AG08396 (cell line): ENCODE measurements at places on chromosomes 4 and X.
A peak's percentile ranks its signal among the peaks of the same experiment; 100 is the strongest.

GRCh38 chrX:154049209-154050112 is 29.8 kb upstream of the IRAK1 start:
- no peak for DNase-seq

DNA sequence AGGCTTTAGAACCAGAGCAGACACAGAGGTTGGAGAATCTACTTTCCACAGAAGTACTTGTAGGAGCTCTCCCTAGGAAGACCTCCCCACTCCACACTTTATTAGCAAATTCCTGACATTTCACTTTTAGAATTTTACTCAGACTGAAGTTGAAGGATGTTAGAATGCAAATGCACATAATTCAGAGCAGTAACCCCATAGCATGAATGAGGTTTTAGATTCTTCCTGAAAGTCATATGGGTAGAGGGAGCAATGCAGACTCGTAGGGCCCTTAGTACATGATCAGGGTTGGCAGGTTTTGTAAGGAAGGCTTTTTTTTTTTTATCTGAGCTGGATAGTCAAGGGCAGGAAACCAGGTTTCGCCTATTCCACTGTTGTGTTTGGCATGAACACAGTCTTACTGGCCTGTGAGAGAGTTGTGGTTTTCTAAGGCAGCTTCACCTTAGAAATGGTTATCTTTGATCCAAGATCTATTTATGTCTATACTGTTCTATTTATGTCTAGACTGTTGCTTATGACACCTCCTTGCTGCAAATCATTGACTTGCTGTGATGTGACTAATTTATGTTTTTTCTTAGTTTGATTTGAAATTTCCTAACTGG is 48.9 kb downstream of the SPATA18 start:
- DNase-seq = no peak

DNA sequence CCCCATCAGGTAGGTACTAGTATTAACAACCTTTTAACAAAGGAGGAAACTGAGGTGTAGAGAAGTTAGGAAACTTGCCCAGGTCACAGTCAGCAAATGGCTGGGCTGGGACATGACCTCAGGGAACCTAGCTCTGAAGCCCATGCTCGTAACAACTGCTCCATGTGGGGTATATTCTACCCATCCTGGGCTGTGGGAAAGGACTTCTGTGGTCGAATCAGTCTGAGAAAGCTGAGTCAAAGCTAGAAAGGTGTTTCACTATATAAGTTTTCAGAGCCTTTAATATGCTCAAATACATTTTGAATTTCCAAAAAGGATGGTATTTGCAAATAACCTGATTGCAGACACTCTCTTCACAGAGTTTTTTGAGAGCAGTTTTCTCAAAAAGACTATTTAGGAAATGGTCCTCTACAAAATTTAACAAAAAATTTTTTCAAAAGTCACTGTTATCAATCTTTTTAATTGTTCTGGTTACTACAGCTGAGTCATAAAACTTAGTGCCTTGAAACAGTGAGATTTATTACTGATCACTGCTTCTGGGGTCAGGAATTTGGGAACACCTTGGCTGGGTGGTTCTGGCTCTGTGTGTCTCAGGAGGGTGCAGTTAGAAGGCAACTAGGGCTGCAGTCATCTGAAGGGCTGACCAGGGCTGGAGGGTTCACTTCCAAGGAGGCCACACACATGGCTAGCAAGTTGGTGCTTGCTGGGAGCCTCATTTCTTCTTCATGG is 53.6 kb downstream of the NSG1 start:
- DNase-seq = no peak

- DNase-seq = no peak
These were observed 7.3 kb downstream of the VEGFD start for GRCh38 chrX:15376956-15377355.

DNA sequence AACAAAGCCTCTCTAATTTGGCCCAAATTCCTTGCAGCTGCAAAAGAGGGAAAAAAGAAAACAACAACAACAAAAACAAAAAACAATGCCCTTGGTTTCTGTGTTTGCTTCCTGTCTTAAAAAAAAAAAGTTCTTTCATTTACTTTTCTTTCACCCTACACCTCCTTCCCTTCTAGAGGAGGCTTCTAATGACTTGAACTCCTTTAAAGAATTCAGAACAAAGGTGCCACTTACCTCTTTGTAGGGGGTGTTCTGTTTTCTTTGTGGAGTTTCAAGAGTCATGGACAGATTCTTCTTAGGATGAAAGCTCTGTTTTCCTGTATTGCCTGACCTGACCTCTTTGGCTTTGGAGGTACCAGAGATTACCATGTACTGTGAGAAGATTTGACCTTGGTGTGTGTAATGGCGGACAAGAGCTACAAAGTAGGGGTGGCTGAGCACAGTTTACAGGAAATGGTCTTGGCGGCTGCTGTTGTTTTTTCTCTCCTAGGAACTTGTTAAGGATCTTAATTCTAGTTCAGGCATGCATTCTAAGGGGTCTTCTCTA is 72.4 kb upstream of the S100G start:
- no peak for DNase-seq

DNA sequence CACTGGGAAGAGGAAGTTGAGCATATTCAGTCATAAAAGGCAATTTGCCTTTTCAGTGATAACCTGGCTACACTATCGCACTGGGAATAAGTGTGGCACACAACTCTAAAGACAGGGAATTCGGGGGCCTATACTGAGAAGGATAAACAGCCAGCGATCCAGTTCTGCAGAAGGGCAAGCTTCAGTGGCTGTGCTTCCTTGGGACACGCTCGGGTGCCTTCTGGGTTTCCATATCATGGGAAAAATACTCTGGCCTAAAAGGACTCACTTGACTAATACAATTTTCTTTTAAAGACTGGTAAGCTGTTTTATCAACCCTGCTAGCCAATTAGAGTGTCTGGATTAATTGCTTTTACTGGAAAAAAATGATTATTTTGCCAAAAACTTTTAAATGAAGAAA is 58.5 kb downstream of the TENM3 start:
- no peak for DNase-seq

- no peak for DNase-seq
These were observed 809.0 kb downstream of the FAT4 start for GRCh38 chr4:126123611-126124325.

GRCh38 chrX:11427453-11428071 is 134.3 kb downstream of the AMELX start:
- DNase-seq = peak; percentile 42

GRCh38 chr4:132071815-132072214 is 1077.3 kb upstream of the PCDH10 start:
- DNase-seq = peak; percentile 18

DNA sequence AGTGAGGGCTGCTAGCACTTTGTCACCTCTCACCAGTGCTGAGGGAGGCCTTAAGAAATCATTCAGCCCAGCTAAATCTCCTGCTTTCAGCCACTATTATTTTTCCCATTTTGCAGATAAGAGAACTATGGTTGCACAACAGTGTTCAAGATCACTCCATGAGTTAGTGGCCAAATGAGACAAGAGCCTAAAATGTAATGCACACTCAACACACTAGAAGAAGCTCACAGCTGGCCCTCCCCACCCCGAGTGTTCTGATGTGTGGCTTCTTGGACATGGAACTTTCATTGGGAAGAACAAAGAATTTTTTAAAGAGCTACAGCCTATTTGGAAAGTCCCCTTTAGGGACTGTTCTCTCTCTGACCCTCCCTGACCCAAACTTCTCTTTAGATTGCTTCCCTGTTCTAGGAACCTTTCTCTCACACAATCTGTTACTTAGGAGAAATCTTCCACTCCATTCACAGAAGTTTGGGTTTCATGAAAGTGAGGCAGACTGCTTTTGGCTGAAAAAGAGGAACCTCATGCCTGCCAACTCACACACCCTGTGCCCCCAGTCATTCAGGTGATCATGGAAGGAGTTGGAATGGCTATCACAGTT is 44.0 kb upstream of the CT47C1 start:
- no peak for DNase-seq

GRCh38 chr4:11427121-11427996 is 1.3 kb downstream of the HS3ST1 start:
- no peak for DNase-seq

DNA sequence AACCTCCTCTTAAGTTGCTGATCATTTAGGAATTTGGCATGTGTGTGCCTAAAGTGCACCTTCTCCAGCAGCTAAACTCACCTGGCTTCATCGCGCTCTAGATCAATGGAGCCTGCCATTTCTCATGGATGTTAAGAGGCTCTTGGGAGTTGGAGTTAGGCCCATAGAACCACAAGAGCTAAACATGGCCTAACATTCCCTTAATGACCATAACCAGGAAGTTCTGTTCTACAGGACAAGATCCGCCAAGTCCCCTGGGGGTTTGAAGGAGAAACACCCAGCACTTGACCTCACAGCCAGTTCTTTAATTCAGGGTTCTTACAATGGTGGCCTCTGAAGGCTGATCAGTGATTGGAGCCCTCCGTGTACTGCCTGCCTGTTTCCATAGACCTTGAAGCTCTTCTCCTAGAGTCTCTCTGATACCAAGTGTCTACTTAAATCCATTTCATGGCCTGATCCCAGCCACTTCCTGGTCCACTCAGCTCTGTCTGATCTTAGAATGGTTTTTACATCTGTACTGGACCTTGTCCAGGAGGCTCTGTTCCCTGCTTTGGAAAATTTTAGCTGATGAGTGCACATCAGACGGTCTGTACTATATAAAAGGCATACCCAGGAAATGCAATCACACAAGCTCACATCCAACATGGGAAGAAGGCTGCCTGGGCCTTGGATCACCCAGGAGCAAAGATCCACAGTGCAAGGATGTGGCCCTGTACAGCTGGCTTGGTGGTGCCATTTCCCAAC is 45.1 kb downstream of the RPS3A start:
- no peak for DNase-seq

GRCh38 chr4:149056615-149057014 is 614.4 kb upstream of the NR3C2 start:
- no peak for DNase-seq

- DNase-seq = no peak
These were observed 37.7 kb downstream of the SHROOM4 start for GRCh38 chrX:50776248-50776647.

GRCh38 chrX:39163581-39164126 is 362.4 kb downstream of the MID1IP1 start:
- no peak for DNase-seq

DNA sequence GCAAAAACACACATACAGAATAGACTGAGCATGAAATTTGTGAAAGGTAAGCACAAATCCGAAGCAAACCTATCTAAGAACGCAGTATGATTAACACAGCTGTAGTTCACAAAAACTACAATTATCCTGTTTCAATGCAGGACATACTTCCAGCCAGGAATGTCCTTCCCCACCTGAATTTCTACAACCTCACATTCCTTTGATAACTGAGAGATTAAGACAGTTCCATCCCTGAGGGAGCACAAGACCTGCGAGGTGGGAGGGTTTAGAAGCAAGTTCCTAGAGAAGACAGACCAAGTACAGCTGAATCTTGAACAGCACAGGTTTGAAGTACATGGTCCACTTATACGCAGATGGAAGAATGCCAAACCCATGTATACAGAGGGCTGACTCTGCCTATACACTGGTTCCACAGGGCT is 10.6 kb downstream of the ABCG2 start:
- DNase-seq = no peak

DNA sequence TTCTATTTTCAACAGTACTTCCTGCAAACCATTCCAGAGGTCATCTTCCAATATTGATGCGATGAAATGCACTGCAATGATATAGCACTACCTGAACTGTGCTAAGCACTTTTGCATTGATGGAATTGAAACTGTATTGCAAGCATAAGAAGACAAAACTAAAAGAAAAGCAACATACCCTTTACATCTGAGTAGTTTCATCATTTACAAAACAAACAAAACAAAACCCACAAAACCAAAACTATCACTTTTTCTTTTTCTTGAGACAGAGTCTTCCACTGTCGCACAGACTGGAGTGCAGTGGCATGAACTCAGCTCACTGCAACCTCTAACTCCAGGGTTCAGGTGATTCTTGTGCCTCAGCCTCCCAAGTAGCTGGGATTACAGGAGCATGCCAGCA is 120.1 kb upstream of the NAP1L5 start:
- DNase-seq = no peak

- no peak for DNase-seq
These were observed 662.2 kb upstream of the BOD1L1 start for GRCh38 chr4:14289708-14290107.

DNA sequence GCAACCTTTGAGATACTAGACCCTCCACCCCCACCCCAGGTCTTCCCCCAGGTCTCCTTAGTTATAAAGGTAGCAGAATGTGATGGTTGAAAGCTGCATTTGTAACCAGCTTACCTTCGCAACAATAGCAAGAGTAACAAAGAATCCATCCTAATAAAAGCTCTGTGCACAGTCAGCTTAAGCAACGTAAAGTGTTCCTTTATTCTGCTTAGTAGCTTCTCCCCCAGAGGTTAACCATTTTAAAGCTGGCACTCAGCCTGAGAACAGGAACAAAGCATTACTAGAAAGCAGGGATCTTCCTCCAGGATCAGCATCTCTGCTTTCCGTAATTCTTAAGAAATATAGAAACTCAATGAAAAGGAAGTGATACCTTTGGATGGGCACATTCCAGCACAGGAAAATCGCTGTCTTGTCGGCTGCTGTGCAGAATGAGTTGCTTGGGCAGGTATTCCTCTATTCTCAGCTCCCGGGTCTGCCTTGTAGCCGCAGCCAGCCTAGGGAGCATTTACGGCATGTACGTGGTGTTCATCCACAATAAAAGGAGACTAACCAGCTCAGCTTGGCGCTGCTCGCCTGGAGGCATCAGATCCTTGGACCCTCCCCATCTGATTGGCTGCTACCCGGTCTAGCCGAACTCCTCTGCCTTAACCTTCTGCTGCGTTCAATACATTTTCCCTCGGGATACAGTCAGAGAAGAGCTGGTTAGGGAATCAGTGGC is 113.0 kb upstream of the TLR3 start:
- DNase-seq = no peak

- no peak for DNase-seq
These were observed 69.2 kb downstream of the KIT start for GRCh38 chr4:54726907-54727306.

DNA sequence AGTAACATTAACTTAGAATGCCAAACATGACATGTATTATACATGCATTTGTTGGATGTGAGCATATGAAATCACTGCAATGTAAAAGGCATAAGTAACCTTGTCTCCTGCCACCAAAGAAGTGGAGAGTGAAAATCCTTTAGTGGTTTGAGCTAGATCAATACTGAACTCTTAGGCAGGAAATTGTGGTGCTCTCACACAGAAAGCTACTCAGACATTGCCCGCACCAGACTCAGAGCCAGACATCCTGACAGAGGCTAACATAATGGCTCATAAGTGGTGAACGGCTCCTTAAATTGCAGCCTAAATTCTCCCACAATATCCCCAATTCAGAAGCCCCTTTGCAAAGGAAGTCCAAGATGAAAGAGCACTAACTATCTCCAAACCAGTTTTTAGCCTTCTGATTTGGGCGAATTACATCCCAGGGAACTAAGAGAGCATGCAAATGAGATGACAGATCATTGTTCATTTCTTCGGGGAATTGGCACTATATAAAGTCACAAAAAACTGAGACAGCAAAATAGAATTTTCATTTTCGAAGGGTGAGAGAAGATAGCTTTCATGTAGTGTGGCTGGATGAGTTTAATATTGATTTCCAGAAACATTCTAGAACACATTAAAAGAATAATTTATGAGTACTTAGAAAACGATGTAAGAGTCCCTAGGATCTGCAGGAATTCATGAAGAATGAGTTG is 233.6 kb upstream of the RPS6KA3 start:
- DNase-seq = no peak
